ENCODE measurements at places on chromosomes 6 and 20. TPM values are rescaled to one million over a fixed set of nuclear protein-coding genes. Genes with fewer than 3 reads are reported as not detected.

Gene BACH2
- 23.6 TPM for total RNA-seq

DNA sequence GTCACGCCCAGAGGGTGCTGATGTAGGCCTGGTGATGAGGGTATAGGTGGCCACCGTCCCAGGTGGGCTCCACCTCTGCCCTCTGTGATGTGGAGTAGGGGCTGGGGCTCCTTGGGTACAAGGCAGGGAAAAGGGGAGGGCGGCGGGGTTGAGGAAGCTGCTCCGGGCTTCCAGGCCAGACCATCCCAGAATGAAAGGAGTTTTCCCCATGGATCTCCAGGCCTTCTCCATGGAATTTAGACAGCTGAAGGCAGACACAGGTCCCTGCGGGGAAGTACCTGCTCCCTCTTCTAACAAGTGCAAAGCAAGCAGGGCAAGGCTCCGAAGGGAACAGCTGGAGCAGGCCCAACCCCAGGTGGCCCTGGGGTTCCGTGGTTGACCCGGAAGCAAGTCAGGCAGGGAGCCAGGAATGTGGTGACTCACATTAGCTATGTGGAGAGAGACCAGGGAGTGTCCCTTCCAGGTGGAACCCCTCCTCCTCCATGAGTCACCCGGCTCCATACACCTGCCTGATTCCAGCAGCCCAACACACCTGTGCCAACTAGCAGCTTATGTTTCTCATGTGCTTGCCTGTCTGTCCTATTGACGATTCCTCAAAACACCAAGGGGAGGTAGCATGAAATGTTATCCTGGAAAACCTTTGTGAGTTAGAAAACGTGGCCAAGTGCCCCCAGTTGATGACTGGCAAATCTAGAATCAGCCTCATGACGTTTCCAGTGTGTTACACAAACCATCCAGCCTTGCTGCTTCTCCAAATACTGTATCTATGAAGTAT is 59.7 kb upstream of the SNX9 start:
- DNase-seq: no peak

- DNase-seq: no peak
These were observed 100.2 kb upstream of the CLDN20 start for GRCh38 chr6:155163601-155164000.

DNA sequence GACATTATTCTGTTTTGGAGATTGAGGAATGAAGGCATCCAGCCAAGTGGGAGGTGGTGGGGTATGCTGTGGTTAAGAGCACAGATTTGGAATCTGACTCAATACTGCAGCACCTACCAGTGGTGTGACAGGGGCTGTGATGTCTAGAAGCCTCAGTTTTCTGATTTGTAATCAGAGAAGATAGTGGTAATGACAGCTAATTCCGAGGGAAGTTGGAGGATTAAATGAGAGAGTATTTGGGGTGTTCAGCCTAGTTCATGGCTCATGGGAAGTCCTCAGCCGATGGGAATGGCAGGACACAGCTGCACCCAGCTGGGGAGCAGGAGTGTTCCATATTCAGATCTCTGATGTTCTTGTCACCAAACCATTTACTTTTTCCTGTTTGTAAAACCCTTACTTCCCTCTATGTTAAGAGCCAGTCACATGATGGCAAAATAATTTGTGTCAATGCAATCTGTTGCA is 9.3 kb downstream of the SLC9A8 start:
- DNase-seq: no peak

DNA sequence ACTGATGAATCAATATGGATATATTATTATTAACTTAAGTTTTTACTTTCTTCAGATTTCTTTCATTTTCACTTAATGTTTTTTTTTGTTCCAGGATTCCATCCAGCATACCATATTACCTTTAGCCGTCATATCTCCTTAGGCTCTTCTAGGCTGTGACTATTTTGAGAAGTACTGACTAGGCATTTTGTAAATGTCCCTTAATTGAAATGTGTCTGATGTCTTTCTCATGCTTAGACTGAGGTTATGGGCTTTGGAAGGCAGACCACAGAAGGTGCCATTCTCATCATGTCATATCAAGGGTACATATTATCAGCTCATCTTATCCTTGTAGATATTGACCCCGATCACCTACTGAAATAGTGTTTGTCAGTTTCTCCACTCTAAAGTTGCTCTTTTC is 101.3 kb downstream of the FOXO3 start:
- no peak for DNase-seq

DNA sequence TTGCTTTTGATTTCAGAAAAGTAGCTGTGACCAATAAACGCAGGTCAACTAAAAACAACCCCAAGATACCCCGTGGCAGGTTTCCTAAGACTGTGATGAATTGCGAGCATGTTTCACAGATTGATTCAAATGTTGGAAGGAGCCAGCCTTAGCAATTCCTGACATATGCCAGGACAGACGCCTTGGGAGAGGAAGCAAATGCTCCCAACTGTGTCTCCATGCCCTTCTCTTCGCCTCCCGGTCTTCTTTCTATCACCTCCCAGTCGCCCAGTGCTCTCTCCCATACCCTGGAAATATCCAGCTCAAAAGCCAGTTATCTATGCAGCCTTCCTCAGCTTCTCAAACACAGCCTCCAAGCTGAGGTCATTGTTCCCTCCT is 32.0 kb downstream of the KIAA0319 start:
- peak; percentile 79 for DNase-seq

DNA sequence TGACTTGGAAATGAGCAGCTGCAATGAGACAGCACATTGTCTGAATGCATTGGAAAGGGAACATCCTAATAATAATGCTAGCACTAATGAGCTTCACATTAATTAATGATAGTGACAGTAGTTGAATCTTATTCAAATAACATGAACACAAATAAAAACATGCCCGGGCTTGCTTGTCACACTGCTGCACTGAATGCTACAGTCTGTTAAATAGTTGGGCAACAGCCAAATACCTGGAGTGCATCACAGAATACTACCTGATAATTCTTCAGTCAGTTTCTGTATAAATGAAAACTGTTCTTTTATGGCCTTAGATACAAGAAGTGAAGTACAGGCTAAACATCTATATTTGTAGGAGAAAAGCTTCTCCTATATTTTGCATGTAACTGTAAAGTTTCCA is 458.7 kb downstream of the RNF144B start:
- DNase-seq: no peak

Gene SLC22A2
- 0.36 TPM for total RNA-seq
